Esophagus muscularis mucosa (tissue), 4 donors: ENCODE measurements at places on chromosomes 4 and X. TPM values are rescaled to one million over a fixed set of nuclear protein-coding genes. Genes with fewer than 3 reads are reported as not detected.

DNA sequence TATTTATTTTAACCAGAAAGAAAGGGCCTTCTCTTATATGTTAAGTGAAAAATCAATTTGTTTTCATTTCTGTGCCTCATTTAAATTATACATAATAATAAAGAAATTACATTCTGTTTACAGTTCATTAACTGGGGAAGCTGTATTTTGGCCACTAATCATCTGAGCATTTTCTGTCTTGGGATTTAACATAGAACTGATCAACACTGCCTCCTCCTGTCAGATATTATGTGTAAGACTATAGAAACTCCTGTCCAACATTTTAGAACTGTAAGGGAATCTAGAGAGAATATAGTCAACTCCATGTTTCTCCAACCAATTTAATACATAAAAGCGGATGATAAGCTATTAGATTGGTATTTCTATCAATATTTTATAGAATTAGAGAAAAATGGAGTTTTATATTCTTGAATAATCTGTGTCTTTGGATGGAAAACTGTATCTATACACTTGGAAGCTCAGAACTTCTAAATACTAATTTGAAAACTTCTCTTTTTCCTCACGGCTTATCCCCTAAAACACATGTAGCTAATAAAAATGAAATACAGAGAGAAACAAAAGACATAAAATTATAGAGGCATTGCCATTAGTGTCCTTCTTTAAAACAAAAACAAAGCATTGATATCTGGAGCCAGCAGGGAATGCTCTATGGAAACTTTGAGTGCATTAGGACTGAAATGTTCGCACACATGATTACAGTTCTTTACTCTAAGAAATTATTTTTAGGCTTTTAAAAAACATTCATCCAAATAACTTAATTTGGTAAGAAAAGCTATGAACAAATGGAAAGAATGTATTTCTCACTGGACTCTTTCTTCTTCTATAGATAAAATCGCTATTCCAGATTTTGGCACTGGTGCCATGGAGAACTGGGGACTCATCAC lies 33.1 kb downstream of the ENPEP start:
- no peak for DNase-seq

DNA sequence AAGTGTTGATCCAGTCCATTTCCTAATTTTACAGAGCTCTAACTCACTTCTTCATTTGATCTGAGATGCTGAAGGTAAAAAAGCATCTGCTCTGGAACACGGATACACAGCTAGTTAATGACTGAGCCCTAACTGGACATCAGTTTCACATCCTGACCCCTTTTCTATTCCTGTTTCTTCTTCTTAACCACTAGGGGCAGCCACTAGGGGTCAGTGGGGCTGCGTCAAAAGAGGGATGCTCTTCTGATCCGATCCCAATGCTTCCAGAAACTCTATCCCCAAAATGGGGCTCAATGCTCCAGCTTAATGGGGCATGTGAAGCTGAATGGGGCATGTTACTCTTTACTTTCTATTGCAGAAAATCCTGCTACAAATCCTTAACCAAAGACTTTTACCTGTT lies 33.4 kb upstream of the PHKA2 start:
- DNase-seq: no peak

- no peak for DNase-seq
These were observed 79.2 kb upstream of the TET2 start for GRCh38 chr4:105067431-105067830.

- no peak for DNase-seq
These were observed 107.5 kb upstream of the RBPJ start for GRCh38 chr4:26213317-26213716.

DNA sequence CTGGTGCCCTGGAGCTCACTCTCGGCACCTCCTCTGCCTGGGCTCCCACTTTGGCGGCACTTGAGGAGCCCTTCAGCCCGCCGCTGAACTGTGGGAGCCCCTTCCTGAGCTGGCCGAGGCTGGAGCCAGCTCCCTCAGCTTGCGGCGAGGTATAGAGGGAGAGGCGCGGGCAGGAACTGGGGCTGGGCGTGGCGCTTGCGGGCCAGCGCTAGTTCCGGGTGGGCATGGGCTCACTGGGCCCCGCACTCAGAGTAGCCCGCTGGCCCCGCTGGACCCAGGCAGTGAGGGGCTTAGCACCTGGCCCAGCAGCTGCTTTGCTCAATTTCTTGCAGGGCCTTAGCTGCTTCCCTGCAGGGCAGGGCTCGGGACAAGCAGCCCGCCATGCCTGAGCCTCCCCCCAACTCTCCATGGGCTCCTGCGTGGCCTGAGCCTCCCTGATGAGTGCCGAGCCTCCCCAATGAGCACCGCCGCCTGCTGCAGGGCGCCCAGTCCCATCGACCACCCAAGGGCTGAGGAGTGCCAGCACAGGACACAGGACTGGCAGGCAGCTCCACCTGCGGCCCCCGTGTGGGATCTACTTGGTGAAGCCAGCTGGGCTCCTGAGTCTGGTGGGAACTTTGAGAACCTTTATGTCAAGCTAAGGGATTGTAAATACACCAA lies 26.7 kb upstream of the FAM90A26 start:
- DNase-seq: no peak

DNA sequence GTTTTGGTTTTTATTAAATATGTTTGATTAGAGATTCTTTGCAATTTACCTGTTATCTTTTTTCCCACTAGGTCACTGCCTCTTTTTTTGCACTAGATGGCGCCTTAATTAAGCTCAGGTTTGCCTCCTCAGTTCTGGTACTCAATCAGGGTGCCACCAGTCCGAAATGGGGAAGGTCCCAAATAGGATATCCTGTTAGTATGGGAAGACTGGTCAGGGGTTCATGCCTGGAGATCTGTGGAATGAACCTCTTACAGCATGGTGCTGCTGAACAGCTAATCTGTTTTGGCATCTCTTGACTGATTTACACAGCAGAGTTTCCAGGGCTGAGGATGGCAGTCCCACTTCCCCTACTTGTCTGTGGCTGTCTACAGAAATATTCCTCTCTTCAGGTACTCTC lies 24.2 kb upstream of the VSIG1 start:
- DNase-seq: no peak

- DNase-seq: no peak
These were observed 687.0 kb upstream of the EPHA5 start for GRCh38 chr4:66357316-66357715.

DNA sequence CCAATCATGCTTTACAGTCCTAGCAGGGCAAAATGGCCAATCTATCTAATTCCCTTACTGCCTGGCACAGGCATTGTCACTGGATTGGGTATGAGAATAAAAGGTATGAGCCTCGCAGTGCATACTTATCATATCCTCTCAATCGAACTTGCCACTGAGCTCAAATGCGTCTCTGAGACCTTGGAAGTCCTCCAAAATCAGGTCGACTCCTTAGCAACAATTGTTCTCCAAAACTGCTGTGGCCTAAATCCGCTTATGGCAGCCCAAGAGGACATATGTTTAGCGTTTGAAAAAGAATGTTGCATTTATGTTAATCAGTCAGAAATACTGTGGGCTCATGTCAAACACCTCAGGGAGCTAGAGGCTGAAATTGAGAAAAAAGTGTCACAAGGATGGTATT lies 69.7 kb downstream of the SPIN4 start:
- no peak for DNase-seq

DNA sequence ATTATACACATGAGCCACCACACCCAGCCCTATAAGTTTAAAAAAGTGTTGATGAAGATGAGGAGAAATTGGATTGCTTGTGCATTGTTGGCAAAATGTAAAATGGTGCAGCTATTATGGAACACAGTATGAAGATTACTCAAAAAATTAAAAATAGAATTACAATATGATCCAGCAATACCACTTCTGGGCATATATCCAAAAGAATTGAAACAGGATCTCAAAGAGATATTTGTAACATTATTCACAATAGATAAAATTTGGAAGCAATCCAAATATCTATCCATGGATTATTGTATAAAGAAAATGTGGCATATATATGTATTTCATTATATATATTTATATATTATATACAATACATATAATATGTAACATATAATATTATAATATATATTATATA lies 515.6 kb upstream of the GNPDA2 start:
- DNase-seq: no peak

DNA sequence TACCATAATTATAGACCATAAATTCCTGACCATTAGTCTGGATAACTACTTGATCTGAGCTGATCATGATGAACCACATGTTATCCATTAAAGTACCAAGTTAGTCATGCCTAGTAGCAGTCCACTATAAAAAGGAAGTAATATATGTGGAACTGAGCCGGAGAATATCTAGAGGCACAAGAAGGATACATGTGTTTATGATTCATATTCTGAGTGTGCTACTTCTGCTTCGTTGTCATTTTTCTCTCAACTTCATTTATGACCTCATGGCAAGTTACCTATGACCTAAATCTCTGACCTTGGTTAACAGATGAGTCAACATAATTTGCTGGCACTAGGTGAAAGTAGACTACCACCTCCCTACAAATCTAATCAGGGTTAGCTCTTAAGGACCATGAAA lies 56.5 kb upstream of the ANKRD17 start:
- no peak for DNase-seq

- DNase-seq: no peak
These were observed 4.3 kb downstream of the RPS3A start for GRCh38 chr4:151103758-151104157.

The HSFX3 gene
- not detected for total RNA-seq

The CT83 gene
- not detected for total RNA-seq

The CCDC110 gene
- 3.6 TPM for total RNA-seq

The GC gene
- total RNA-seq: not detected

The LRAT gene
- 0.83 TPM for total RNA-seq

The SULT1B1 gene
- total RNA-seq: 0.42 TPM

The GAGE12H gene
- total RNA-seq: not detected

The GIMD1 gene
- not detected for total RNA-seq
